ENCODE measurements at places on chromosomes 7 and 10. TPM values are rescaled to one million over a fixed set of nuclear protein-coding genes. Genes with fewer than 3 reads are reported as not detected.

GRCh38 chr10:110530131-110530831 lies 32.6 kb downstream of the DUSP5 start:
- DNase-seq: peak; percentile 76
- peaks cover 21% of the 10 kb centered on the region for H3K4me1 ChIP-seq
- H3K36me3 ChIP-seq: no peaks in the 10 kb centered on the region
- no peak overlapping the region for H3K4me3 ChIP-seq
- no peaks in the 10 kb centered on the region for H3K27me3 ChIP-seq
- peak overlapping the region; percentile 63 for H3K27ac ChIP-seq

DNA sequence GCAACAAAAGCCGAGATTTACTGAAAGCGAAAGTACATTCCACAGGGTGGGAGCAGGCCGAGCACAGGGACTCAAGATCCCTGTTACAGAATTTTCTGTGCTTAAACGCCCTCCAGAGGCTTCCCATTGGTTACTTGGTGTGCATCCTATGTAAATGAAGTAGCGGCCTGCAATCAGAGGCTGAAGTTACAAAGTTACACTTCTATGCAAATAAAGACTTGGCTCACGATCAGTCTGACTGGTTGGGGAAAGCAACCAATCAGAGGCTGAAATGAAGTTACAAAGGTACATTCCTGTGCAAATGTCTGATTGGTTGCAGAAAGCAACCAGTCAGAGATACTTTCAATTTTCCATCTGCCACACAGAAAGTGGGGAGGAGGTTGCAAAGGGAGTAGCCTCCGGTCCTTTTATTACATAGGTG lies 4.1 kb downstream of the ACBD7 start:
- H3K27ac ChIP-seq: peak overlapping the region; percentile 71
- no peaks in the 10 kb centered on the region for H3K27me3 ChIP-seq
- H3K4me3 ChIP-seq: peak overlapping the region; percentile 29
- peaks cover 13% of the 10 kb centered on the region for H3K4me1 ChIP-seq
- H3K36me3 ChIP-seq: no peaks in the 10 kb centered on the region

DNA sequence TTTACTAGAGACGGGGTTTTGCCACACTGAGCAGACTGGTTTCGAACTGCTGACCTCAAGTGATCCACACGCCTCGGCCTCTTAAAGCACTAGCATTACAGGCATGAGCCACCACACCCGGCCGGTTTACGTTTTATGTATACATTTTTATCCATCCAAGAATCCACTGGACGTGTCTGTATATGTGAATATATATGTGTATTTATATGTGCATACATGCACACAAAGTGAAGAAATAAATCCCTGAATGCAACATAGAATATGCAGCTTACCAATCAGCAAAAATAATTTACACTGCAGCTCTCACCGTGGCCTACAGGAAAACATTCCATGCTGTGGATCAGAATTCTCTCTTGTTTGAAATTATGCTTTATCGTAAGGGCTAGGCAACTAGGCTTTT lies 23.3 kb downstream of the DCLRE1C start:
- no peak for DNase-seq
- H3K4me1 ChIP-seq: peaks cover 28% of the 10 kb centered on the region
- H3K27me3 ChIP-seq: no peaks in the 10 kb centered on the region
- no peak overlapping the region for H3K4me3 ChIP-seq
- no peak overlapping the region for H3K27ac ChIP-seq

DNA sequence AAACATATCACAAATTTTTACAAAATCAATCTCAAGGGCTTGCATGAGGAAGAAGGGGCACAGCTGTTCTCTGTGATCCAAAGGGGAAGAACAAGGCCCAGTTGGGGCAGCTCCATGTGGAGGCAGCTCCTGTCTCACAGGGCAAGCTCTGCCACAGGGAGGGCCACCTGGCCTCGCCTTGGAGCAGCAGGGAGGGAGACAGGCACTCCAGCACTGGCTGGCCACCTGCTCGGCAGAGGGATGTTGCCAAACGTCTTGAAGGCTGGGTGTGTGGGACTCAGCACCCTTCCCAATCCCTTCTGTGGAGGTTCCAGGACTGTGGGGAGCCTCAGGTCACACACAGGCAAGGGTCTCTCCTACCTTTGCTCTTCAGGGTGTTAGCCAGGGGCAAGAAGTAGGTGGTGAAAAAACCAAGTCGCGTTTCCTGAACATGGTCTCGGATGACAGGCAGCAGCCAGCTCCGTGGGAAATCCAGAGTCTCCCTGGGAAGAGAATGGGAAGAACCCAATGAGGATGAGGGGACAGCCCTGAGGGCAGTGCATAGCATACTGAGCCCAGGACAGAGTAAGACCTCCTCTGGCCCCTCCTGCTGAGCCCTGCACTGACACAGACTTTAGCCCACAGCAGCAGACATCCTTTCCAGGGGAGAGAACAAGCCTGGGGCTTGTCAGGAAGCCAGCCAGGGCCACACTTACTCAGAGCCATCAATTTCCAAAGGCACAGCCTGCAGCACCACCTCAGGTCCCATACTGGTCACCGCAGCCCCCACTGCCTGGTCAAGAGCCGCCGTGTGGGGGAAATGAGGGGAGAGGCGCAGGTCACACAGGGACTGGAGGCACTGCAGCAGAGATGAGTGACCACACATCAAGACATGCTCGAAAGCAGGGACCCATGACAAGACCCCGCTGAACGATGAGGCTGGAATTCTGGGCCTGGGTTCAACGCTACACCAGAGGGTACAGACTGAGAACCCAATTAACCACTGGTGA lies 21.9 kb downstream of the RRP12 start:
- peak; percentile 61 for DNase-seq
- H3K36me3 ChIP-seq: peaks cover 57% of the 10 kb centered on the region
- peaks cover 10% of the 10 kb centered on the region for H3K4me1 ChIP-seq
- no peak overlapping the region for H3K4me3 ChIP-seq
- H3K27ac ChIP-seq: no peak overlapping the region

GRCh38 chr7:72503644-72504043 lies 91.5 kb upstream of the CALN1 start:
- H3K36me3 ChIP-seq: no peaks in the 10 kb centered on the region
- H3K4me1 ChIP-seq: no peaks in the 10 kb centered on the region
- no peak for DNase-seq
- no peak overlapping the region for H3K27ac ChIP-seq
- H3K4me3 ChIP-seq: no peak overlapping the region
- no peaks in the 10 kb centered on the region for H3K27me3 ChIP-seq

- peak; percentile 83 for DNase-seq
- peaks cover 59% of the 10 kb centered on the region for H3K4me1 ChIP-seq
- H3K27ac ChIP-seq: peak overlapping the region; percentile 63
- H3K36me3 ChIP-seq: no peaks in the 10 kb centered on the region
- H3K4me3 ChIP-seq: no peak overlapping the region
Observed at GRCh38 chr7:106114716-106115383, 2.7 kb upstream of the SYPL1 start.

GRCh38 chr10:7513936-7514335 lies 103.1 kb upstream of the SFMBT2 start:
- no peak overlapping the region for H3K27ac ChIP-seq
- H3K27me3 ChIP-seq: no peaks in the 10 kb centered on the region
- H3K4me1 ChIP-seq: peaks cover 4% of the 10 kb centered on the region
- H3K4me3 ChIP-seq: no peak overlapping the region

- peak overlapping the region; percentile 85 for H3K27ac ChIP-seq
- no peaks in the 10 kb centered on the region for H3K27me3 ChIP-seq
- H3K4me3 ChIP-seq: no peak overlapping the region
- no peaks in the 10 kb centered on the region for H3K4me1 ChIP-seq
Observed at GRCh38 chr10:28400681-28401080, 97.8 kb upstream of the MPP7 start.

DNA sequence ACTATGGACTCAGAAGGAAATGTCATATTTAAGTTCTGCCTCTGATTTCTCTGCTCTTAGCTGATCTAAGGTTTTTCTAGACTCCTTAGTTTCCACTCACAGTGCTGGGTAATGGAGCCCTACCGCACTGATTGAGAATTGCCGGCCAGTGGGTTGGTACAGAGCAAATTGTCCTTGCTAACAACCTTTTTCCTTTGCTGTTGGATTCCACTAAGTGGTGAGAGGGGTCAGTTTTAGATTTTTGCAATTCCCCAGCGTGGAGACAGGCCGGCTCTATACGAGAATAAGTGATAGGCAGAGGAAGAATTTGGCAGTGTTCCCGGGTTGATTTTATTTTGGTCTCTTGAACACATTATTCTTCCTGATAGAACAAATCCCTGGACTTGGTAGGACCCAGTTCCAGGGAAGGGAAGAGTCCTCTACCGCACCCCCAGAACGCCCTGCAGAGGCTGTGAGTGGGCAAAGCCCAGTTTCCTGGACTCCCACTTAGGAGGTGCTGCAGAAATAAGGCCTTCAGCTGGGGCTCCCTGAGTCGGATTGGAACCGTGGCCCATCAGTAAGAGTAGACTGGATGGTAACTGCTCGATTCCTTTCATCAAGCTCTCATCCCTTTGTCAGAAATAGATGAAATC lies 3.0 kb upstream of the NRP1 start:
- peaks cover 9% of the 10 kb centered on the region for H3K4me1 ChIP-seq
- H3K27me3 ChIP-seq: peaks cover 47% of the 10 kb centered on the region
- H3K27ac ChIP-seq: peak overlapping the region; percentile 94
- no peak for DNase-seq

- H3K4me3 ChIP-seq: no peak overlapping the region
- no peaks in the 10 kb centered on the region for H3K4me1 ChIP-seq
- no peak overlapping the region for H3K27ac ChIP-seq
- H3K36me3 ChIP-seq: no peaks in the 10 kb centered on the region
Observed at GRCh38 chr7:44292876-44293560, 32.4 kb downstream of the CAMK2B start.

GRCh38 chr10:77548157-77548556 lies 89.5 kb downstream of the KCNMA1 start:
- H3K27me3 ChIP-seq: no peaks in the 10 kb centered on the region
- DNase-seq: no peak
- H3K36me3 ChIP-seq: no peaks in the 10 kb centered on the region
- H3K4me3 ChIP-seq: no peak overlapping the region

GRCh38 chr7:154424350-154424749 lies 372.2 kb downstream of the DPP6 start:
- DNase-seq: no peak
- H3K4me1 ChIP-seq: no peaks in the 10 kb centered on the region
- H3K36me3 ChIP-seq: no peaks in the 10 kb centered on the region
- no peaks in the 10 kb centered on the region for H3K27me3 ChIP-seq
- no peak overlapping the region for H3K27ac ChIP-seq

DNA sequence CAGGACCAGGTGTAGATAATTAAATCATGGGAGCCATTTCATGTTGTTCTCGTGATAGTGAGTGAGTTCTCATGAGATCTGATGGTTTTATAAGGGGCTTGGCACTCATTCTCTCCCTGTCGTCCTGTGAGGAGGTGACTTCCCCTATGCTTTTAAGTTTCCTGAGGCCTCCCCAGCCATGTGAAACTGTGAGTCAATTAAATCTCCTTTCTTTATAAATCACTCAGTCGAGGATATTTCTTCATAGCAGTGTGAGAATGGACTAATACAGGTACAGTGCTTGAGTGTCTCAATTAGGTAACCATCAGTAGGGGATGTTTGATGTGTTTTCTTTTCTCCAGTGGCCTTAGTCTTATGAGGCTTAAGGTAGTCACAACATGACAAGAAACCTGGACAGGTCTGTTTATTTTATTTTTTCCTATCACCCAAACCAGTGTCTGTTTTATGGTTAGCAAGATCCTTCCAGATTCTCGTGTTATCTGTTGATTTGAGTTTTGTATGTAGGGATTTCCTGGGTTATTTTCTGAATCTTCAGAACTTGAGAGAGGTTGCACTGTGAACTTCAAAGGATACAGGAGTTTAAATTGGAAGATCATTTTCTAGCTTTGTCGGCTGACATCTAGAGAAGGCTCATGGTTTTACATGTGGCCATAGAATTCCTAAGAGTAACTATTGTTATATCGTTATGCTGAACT lies 32.1 kb downstream of the UMAD1 start:
- H3K36me3 ChIP-seq: peaks cover 6% of the 10 kb centered on the region
- H3K27ac ChIP-seq: no peak overlapping the region
- H3K4me3 ChIP-seq: no peak overlapping the region
- no peak for DNase-seq

- DNase-seq: no peak
- no peak overlapping the region for H3K27ac ChIP-seq
- peaks cover 78% of the 10 kb centered on the region for H3K36me3 ChIP-seq
- H3K27me3 ChIP-seq: no peaks in the 10 kb centered on the region
Observed at GRCh38 chr7:98996150-98996552, 117.8 kb downstream of the TRRAP start.

DNA sequence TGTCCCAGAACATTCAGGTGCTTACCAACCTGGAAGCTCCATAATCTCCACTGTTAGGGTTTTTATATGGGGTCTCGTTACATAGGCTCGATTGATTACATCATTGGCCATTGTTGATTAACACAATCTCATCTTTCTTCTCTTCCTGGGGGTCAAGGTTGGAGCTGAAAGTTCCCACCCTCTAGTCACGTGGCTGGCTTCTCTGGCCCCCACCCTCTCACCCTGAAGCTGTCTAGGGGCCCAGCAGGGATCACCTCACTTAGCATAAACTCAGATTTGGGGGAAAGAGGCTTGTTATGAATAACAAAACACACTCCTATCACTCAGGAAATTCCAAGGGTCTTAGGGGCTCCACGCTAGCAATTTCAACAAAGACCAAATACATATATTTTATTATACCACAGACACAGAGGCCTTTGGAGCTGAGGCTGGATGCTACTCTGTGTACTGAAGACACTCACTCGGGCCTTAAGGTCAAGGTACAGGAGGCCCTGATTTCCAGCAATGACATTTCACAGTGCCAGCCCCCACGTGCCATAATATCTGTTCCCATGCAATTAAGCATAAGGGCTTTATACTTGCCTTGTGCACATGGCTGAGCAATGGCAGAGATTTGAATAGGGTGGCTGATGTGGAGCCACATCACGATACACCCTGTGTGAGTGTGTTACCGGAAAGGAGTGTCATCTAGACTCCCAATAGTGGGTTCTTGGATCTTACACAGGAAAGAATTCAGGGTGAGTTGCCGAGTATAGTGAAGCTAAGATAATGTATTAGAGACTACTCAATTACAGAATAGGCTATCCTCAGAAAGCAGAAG lies 108.2 kb downstream of the COL26A1 start:
- H3K4me1 ChIP-seq: no peaks in the 10 kb centered on the region
- peak; percentile 15 for DNase-seq
- H3K27me3 ChIP-seq: no peaks in the 10 kb centered on the region
- no peaks in the 10 kb centered on the region for H3K36me3 ChIP-seq
- H3K4me3 ChIP-seq: no peak overlapping the region
- no peak overlapping the region for H3K27ac ChIP-seq

GRCh38 chr10:7701158-7701742 lies 1.9 kb upstream of the ITIH2 start:
- no peaks in the 10 kb centered on the region for H3K4me1 ChIP-seq
- H3K4me3 ChIP-seq: no peak overlapping the region
- no peak for DNase-seq
- peaks cover 30% of the 10 kb centered on the region for H3K27me3 ChIP-seq
- no peaks in the 10 kb centered on the region for H3K36me3 ChIP-seq

DNA sequence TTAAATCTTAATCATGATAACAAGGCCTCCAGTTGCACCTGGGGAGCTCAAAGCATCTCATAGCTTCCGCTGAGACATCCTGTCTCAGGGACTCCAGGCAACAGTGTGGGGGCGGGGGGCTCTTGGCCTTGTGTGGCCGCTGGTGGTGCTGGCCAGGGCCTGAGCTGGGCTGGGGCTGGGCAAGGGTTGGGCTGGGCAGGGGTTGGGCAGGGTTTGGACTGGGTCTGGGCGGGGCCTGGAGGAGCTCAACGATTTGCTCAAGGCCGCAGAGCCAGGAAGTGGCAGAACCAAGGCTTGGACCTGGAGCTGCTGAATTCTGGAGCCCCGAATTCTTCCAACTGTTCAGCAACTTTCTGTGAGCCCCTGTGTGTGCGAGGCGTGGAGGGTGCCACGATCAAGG lies 37.9 kb upstream of the PSMG3 start:
- H3K27ac ChIP-seq: no peak overlapping the region
- H3K4me1 ChIP-seq: no peaks in the 10 kb centered on the region
- H3K27me3 ChIP-seq: peaks cover 7% of the 10 kb centered on the region

The WAPL gene
- total RNA-seq: 42.5 TPM

The HNRNPA2B1 gene
- total RNA-seq: 466 TPM

The SND1 gene
- 173 TPM for total RNA-seq

The KCNMA1 gene
- 55.6 TPM for total RNA-seq

The C7orf57 gene
- not detected for total RNA-seq

The MYPN gene
- total RNA-seq: 0.06 TPM

The CH25H gene
- total RNA-seq: 6.8 TPM
